ENCODE measurements at places on chromosomes 13 and 19. TPM values are rescaled to one million over a fixed set of nuclear protein-coding genes. Genes with fewer than 3 reads are reported as not detected.
A peak's percentile ranks its signal among the peaks of the same experiment; 100 is the strongest.

The PCSK4 gene
- total RNA-seq: 1.3 TPM

The SPRYD7 gene
- 3.7 TPM for total RNA-seq

The C1QTNF9 gene
- not detected for total RNA-seq

The ZNF682 gene
- 15.5 TPM for total RNA-seq

The NKG7 gene
- total RNA-seq: 2.1 TPM

The STAP2 gene
- 1.3 TPM for total RNA-seq

The ZNF296 gene
- total RNA-seq: 28.0 TPM

The PCDH20 gene
- not detected for total RNA-seq

The SYCN gene
- not detected for total RNA-seq

The DAND5 gene
- total RNA-seq: not detected

The TTC9B gene
- not detected for total RNA-seq

GRCh38 chr13:36133950-36134626 is 2.9 kb upstream of the DCLK1 start:
- DNase-seq: no peak

DNA sequence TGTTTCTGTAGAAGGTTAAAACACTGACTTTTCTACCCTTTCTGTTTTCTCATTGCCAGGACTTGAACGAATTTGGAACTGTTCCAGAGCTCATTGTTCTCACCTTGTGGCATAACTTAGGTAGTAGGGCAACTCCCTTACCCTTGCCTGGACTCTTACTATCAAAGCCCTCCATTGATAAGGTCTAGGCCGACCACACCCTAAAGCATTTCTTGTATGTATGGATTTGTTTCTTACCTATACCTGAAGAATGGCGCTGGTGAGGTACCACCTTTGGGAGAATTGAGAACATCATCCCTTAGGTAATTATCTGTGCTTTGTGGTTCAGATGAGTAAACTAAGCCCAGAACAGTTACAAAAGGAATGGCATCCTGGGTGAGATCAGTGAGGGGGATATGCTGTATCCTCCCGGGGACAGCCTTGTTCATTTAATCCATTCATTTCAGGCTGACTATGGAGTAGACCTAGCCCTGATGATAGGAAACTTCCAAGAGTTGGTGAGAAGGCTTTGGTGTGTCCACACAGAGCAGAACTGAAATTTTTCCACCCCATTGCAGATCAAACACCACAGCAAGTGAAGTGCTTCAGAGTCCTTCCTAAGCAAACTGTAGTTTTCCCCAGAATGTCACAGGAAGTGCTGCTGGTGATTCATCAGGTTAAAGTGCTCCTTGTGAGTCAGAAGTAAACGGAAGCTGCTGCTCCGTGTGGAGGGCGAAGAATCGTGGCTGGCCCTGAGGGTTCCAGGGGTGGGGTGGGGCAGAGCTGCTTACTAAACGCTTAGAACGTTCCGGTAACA is 113.0 kb downstream of the TEX26 start:
- DNase-seq: no peak

- no peak for DNase-seq
Observed at GRCh38 chr13:34842466-34842865, 99.6 kb upstream of the NBEA start.

GRCh38 chr19:7500811-7501450 is 12.1 kb upstream of the PEX11G start:
- DNase-seq: no peak

DNA sequence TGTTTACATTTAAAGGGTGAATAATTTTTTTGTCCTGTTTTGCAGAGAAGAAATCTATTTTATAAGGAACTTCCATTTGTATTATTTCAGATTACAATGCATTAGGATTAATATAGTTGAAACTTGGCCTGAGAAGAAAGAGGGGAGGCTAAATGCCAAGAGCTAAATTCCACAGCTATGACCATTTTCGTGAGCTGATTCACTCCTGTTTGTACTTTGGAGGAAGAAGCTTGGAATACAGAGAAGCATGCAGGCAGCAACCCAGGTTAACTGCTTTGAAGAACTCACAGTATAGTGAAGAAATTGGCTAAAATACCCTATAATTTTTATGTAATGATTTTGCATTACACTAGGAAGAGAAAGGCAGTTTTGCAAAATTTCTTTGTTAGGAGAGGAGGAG is 309.4 kb upstream of the KLF12 start:
- DNase-seq: no peak

- no peak for DNase-seq
Observed at GRCh38 chr13:46281779-46282178, 70.1 kb downstream of the LRRC63 start.

- DNase-seq: no peak
Observed at GRCh38 chr13:91169321-91170050, 178.0 kb upstream of the MIR17HG start.

- no peak for DNase-seq
Observed at GRCh38 chr13:36148446-36148845, 17.3 kb upstream of the DCLK1 start.

GRCh38 chr13:44523146-44524015 is 52.7 kb downstream of the TSC22D1 start:
- no peak for DNase-seq

GRCh38 chr19:3065675-3066357 is 3.5 kb upstream of the TLE5 start:
- peak; percentile 54 for DNase-seq

DNA sequence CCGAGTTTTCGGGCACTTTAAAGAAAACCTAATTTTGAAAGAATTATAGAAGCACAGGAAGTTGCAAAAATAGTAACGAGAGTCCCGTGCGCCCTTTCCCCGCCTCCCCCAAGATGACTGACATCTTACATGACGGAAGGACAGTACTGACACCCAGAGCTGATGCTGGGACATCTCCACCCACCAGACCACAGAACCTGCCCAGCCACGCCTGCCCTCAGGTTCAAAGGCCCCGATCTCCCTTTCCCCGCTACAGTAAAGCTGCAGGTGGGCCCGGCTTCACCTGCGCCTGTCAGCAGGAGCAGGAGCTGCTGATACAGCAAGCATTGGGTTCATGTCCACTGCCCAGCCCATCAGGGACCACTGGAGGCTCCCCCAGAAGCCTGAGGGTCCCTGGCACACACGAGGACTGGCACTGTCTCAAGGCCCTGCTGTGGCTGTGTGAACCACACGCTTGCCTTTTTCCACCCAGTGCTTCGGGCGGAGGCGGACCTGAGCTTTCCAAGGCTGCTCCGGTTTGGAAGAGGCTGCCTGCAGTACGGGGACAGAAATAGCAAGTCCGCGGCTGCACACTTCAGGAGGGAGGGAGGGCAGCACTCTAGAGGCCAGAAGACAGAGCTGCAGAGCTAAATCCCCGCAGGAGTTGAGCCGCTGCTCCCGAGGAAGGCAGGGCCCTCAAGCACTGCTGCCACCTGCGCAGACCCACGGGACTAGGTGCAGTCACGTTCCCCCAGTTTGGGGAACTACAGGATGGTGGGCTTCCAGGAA is 8.7 kb downstream of the MAP2K2 start:
- DNase-seq: peak; percentile 36

DNA sequence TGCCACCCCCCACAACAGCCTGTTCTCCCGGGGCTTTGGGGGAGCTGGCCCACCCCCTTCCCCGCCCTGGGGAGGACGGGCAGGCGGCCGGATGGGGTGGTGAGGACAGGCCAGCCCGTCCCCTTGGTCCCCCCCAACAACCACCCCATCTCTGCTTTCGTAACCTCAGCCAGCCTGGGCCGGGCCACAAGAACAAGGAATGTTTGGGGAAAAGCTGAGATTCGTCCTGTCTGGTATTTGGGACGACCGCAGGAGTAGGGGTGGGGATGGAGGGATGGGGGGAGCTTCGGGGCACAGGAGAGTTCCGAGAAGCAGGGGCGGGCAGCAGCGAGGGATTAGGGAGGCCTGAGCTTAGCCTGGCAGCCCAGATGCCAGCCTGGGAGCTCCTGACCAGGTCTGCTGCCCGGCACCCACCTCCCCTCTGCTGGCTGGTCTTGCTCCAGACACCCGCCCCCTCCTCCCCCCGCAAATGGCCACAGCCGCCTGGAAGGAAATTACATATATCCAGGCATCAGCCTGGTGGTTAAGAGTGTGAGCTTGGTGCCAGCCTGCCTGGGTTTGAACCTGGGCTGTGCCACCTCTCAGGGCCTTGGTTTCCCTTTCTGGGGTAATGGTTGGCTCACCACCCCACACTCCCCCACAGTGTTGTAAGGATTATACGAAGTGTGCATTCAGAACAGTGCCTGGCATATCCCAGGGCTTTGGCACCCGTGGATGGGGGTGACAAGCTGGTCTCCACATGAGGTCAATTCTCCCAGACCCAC is at the start of gene PODNL1:
PODNL1 (minus strand) TSS at position 117 of the 764 bp plus-strand sequence. CDS start 236 bp downstream, outside the sequence.
- DNase-seq: no peak

All from activated B cell treated with CpG ODN at 0.5 μM for 24 hours (primary cell).